Vagina (tissue), 2 donors: ENCODE measurements at places on chromosomes 7 and 10.

DNA sequence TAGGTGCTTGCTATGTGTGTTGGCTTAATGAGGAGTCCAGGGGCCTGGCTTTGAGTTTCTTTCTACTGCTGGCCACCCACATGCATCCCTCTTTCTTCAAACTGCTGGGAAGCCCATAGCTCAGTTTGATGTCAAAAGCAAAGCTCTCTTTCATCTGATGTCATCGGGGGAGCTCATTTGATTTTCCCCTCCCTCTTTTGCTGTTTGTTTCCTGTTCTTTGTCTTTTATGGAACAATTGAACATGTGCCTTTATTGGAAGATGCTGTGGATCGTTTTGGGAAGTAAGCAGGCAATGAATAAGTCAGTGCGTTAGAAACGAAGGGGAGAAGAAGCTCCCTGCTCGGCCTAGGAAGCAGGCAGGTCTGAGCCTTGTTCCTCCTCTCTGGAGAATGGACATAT is 140.7 kb downstream of the GRK5 start:
- no peak for DNase-seq

DNA sequence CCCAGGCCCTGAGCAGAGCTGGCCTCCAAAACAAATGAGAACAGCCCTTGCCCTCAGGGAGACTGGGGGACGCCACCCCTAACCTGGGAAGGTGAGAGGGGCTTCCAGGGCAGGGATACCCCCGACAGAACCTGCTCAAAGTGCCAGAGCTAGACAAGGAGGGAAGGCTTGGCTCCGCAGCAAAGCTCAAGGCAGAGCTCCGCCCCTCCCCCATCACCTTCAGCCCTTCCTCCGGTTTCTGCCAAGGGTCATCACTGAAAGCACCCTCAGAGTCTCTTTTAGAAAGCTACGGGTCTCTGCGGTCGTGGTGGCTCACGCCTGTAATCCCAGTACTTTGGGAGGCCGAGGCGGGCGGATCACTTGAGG is 73.4 kb upstream of the CUX1 start:
- DNase-seq = no peak

DNA sequence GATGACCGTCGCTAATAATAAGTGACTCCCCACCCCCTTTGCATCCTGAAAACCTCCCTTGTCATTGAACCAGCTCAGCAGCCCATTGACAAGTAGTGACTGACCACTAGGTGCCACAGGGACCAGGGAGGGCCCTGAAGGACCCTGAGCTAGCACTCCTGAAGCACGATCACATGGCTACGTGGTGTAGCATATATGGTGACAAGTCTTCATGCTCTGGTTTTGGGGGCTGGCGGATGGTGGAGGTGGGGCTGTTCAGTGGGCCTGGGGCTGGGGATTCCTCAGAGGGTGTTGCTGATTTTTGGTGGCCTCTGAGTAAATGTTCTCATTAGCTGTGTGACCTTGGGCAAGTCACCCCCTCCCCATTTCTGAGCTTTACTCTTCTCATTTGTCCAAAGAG is 4.7 kb downstream of the ADAMTS14 start:
- no peak for DNase-seq

DNA sequence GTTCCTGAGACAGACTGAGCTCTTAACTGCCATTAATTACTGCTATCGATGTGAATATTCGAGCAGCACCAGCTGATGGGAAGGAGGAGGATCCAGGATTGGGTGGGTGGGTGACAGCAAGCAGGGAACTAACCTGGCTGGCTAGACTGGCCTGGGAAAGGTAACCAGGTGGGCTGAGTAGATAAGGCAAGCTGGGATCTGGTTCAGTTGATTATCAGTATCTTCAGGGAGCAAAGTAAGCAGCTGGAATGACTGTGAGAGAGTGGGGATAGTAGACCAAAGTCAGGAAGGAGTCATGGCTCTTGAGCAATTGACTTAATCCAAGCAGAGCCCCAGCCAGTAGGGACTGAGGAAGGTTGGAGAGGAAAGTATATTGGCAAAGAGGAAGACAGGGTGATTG is 46.9 kb upstream of the KMT2E start:
- peak; percentile 65 for DNase-seq

- peak; percentile 49 for DNase-seq
Observed at GRCh38 chr7:158741294-158741666, 36.7 kb upstream of the NCAPG2 start.

GRCh38 chr10:13206546-13207443 is 27.4 kb downstream of the UCMA start:
- no peak for DNase-seq

DNA sequence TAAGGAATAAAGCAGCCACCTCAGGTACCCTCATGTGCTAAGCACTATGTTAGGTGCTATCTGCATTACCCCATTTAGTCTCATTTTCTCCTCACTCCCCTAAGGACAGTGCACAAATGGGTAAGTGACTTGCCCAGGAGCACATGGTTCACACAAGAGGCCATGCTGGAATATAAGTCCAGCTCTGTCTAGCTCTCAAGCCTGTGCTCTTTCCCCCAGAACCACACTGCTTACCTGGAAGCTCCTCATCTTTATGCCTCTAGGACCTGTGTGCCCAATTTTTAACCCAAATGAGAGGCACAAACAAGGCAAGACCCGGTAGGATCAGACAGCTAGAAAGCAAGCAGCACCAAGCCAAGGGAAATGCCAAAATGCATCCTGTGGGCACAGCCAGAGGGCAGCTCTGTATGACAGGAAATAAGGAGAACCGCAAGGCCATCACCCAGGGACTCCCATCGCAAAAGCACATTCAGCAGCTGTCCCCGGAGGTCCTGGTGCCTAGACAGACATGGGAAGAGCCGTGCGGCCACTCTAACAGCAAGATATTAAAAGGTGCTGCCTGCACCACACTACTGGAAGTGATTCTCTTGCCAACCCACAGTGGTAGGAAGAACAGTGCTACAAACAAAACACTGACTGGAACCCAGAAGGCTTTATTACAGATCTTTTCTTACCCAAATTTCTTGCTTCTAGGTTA is 88.1 kb downstream of the GSAP start:
- no peak for DNase-seq

DNA sequence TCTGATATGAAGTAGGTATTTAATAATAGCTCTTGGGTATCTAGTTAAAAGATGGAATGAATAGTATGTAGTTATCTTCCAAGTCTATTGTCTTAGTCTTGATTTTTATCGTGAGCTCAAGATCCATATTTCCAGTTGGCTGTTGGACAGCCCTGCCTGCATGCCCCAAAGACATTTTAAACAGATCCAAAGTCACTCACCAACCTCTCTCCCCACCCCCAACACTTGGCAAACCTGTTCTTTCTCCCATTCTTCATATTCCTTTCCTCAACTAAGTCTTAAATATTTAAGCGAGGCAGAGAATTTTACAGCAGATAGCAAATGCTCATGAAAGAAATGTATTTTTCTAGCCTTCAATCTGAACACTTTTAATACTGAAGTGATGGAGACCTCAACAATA is 80.7 kb upstream of the PALS2 start:
- no peak for DNase-seq

- DNase-seq = no peak
Observed at GRCh38 chr7:32390210-32390609, 100.0 kb downstream of the LSM5 start.

DNA sequence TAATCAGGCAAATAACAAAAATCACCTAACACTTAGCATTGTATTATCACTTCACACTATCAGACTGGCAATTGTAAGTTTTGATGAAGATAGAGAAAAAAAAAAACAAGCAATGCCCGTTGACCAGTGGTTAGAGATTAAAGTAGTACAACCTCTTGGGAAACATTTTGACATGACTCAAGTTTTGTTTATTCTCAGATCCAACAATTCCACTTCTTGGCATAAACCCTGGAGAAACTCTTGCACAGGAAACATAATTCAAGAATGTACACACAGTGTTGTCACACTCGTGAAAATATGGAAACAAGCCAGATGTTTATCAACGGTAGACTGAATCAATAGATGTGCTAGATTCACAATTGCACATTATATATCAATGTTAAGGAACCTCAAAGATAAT is 37.2 kb downstream of the FRMD4A start:
- DNase-seq = no peak

- DNase-seq = no peak
Observed at GRCh38 chr7:99128076-99128950, 15.6 kb downstream of the SMURF1 start.

DNA sequence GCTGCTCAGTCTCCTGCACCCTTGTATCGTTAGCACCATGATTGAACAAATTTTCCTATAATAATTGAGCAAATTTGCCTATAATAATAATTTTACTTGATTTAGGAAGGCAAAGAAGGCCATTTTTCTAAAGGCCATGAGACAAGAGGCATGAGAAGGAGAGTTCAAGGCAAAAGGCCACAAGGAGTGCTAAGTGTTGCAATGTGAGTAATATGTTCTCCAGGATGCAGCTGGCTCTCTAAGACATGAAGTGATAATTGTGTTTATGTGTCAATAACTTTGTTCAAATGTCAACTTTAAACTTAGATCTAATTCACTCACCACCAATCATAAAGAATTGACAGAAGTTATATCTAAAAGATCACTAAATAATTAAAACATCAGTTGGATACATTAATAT is 53.8 kb downstream of the SGCE start:
- DNase-seq = no peak

GRCh38 chr7:134714470-134715205 is 64.8 kb upstream of the CALD1 start:
- peak; percentile 47 for DNase-seq

DNA sequence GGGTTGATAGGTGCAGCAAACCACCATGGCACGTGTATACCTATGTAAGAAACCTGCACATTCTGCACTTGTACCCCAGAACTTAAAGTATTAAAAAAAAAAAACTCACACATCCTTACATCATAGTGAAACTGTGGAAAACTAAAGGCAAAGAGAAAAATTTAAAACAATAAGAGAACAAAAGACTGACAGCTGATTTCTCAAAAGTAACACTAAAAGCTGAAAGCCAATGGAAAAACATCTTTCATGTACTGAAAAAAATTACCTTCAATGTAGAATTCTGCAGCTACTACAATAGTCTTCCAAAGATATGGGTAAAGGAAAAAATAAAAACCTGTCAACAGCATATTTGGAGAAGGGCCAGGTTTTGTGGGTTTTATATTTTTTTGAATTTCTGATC is 729.1 kb upstream of the NRP1 start:
- DNase-seq = no peak
